ENCODE measurements at places on chromosomes 1 and 21. TPM values are rescaled to one million over a fixed set of nuclear protein-coding genes. Genes with fewer than 3 reads are reported as not detected.

DNA sequence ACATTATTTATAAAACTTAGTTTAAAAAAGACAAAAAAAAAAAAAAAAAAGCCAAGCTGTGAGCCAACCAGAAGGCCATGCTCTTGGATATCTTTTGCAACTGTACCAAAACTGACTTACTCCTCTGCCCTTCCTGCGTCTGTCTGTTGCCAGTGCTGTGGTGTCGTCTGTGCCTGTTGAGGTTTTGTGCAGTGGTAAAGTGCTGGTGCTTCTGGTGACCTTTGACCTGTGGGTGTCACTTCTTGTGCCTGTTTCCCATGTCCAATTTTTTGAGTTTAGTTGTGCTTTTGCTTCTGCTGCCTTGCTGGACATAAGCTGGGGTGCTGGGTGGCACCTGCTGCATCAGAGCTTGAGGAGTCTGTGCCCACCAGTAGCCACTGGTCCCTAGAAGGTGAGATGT, 41.4 kb downstream of the RNF187 start:
- H3K4me1 ChIP-seq: no peaks in the 10 kb centered on the region
- no peaks in the 10 kb centered on the region for H3K36me3 ChIP-seq
- no peak overlapping the region for H3K27ac ChIP-seq

DNA sequence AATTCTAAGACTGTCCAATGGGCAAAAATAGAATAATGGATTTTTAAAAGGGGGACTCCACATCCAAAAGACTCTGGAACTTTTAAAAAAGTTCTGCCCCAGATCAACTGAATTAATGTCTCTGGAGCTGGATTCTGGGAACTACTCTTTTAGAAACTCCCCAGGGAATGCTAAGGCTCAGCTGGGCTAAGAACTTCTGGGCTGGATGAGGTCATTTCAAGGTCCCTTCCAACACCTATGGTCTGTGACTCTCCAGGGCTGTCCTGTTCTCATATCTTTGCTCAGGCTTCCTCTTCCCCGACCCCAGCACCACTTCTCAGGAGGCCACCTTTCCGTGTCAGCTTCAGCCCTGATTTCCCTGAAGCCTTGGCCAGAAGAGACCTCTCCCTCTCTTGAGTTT, 13.5 kb upstream of the PLA2G2C start:
- no peak overlapping the region for H3K4me3 ChIP-seq
- DNase-seq: no peak
- no peaks in the 10 kb centered on the region for H3K27me3 ChIP-seq
- no peaks in the 10 kb centered on the region for H3K36me3 ChIP-seq

- no peaks in the 10 kb centered on the region for H3K36me3 ChIP-seq
- H3K27me3 ChIP-seq: no peaks in the 10 kb centered on the region
- H3K27ac ChIP-seq: no peak overlapping the region
- no peaks in the 10 kb centered on the region for H3K4me1 ChIP-seq
- no peak overlapping the region for H3K4me3 ChIP-seq
These were observed 76.9 kb downstream of the GPATCH2 start for GRCh38 chr1:217553949-217554509.

DNA sequence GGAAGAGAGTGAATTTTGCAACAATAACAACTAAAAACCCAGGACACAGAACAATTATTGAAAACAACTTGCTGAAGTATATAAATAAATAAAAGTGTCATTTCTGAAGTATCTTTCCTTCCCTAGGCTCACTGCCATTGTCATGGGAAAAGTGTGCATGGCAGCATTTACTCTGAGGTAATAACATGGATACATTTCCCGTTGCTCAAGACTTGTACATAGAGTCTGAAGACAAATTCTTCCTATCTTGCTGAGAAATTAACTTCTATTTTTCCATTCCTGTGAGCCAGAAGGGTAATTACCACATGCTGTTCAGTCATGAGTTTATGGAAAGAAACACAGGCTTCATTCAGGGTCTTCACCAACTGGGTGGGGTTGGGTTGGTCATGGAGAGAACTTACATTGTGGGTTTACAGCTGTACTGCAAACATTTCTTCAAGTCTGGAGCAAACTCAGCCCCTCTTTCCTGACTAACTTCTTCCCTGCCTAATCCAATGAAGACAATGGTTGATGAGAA, 32.2 kb downstream of the ST6GALNAC3 start:
- H3K27me3 ChIP-seq: no peaks in the 10 kb centered on the region
- H3K4me3 ChIP-seq: no peak overlapping the region
- no peaks in the 10 kb centered on the region for H3K36me3 ChIP-seq
- no peak overlapping the region for H3K27ac ChIP-seq
- no peak for DNase-seq
- H3K4me1 ChIP-seq: peaks cover 3% of the 10 kb centered on the region

GRCh38 chr1:212518188-212519054, 85.7 kb downstream of the NENF start:
- H3K27me3 ChIP-seq: no peaks in the 10 kb centered on the region
- no peaks in the 10 kb centered on the region for H3K36me3 ChIP-seq
- H3K4me3 ChIP-seq: no peak overlapping the region
- no peak overlapping the region for H3K27ac ChIP-seq
- DNase-seq: peak; percentile 46
- peaks cover 11% of the 10 kb centered on the region for H3K4me1 ChIP-seq

- H3K4me1 ChIP-seq: no peaks in the 10 kb centered on the region
- H3K27me3 ChIP-seq: no peaks in the 10 kb centered on the region
- H3K4me3 ChIP-seq: no peak overlapping the region
- no peak overlapping the region for H3K27ac ChIP-seq
These were observed 66.9 kb upstream of the LRIF1 start for GRCh38 chr1:111030590-111030989.

DNA sequence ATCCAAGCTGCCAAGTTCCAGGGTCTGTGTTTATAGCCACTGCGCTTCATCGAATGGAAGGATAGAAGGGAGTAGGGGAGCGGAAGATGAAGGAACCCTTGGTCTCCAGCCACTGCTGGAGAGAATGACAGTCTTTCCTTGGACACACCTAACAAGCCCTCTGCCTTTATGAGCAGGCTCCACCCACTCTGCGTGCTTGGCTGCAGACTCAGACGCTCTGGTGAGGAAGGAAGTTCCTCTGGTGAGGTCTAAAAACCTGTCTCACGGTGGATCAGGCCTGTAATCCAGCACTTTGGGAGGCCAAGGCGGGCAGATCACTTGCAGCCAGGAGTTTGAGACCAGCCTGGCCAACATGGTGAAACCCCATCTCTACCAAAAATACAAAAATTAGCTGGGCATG, 55.4 kb downstream of the MATN1 start:
- DNase-seq: no peak
- H3K4me3 ChIP-seq: no peak overlapping the region
- H3K36me3 ChIP-seq: no peaks in the 10 kb centered on the region
- no peak overlapping the region for H3K27ac ChIP-seq
- H3K27me3 ChIP-seq: no peaks in the 10 kb centered on the region

GRCh38 chr1:1911350-1912041, 3.6 kb upstream of the CALML6 start:
- no peaks in the 10 kb centered on the region for H3K36me3 ChIP-seq
- no peak overlapping the region for H3K4me3 ChIP-seq
- no peak overlapping the region for H3K27ac ChIP-seq

GRCh38 chr1:8152731-8153702, 126.9 kb upstream of the ERRFI1 start:
- H3K27ac ChIP-seq: no peak overlapping the region
- H3K4me1 ChIP-seq: no peaks in the 10 kb centered on the region
- no peaks in the 10 kb centered on the region for H3K27me3 ChIP-seq
- H3K4me3 ChIP-seq: no peak overlapping the region
- no peak for DNase-seq

- H3K36me3 ChIP-seq: no peaks in the 10 kb centered on the region
- no peak for DNase-seq
- H3K27ac ChIP-seq: no peak overlapping the region
- no peak overlapping the region for H3K4me3 ChIP-seq
- H3K27me3 ChIP-seq: no peaks in the 10 kb centered on the region
These were observed 14.0 kb upstream of the TBX19 start for GRCh38 chr1:168266644-168267186.

GRCh38 chr1:30778154-30778978, 20.8 kb upstream of the LAPTM5 start:
- H3K4me1 ChIP-seq: no peaks in the 10 kb centered on the region
- no peaks in the 10 kb centered on the region for H3K36me3 ChIP-seq
- no peaks in the 10 kb centered on the region for H3K27me3 ChIP-seq

GRCh38 chr1:155006601-155007101, 4.0 kb downstream of the ZBTB7B start:
- peak overlapping the region; percentile 92 for H3K27ac ChIP-seq
- no peak for DNase-seq
- H3K4me1 ChIP-seq: peaks cover 64% of the 10 kb centered on the region
- H3K27me3 ChIP-seq: no peaks in the 10 kb centered on the region
- H3K4me3 ChIP-seq: peak overlapping the region; percentile 23

DNA sequence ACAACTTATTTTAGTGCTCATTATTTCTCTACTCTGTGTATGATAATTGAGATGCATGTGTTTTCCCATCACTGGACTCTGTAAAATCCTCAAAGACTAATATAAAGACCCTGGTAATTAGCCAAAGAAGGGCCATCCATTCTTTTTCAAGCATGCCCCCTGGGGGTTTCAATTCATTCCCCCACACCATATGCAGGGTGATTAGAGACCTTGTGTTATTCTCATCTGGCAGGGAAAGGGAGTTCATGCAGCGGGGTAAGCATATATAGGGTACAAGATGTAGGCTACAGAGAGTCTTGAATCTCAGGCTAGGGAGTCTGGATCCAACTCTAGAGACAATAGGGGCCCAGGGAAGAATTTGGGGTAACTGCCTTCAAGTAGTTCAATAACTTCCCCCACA, 166.5 kb downstream of the TNR start:
- H3K4me3 ChIP-seq: no peak overlapping the region
- no peaks in the 10 kb centered on the region for H3K4me1 ChIP-seq
- H3K27ac ChIP-seq: no peak overlapping the region

DNA sequence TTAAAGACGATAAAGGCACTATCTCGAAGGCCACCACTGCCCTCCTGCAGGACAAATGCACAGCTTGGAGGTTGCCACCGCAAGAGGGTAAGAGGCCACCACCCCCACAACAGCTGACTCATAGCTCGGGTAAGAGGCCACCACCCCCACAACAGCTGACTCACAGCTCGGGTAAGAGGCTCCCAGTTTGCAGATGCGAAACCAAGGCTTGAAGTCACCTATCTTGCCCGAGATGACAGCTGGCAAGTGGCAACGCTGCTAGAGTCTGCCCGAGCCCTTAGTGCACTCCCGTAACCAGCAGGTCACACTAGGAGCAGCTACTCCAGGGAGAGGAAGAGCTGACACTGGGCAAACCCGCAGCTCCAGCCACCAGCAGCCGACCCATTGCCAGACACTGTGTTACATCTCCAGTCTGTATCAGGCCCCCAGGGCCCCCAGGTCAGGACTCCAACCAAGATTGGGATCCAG, 17.1 kb upstream of the SPSB1 start:
- H3K36me3 ChIP-seq: no peaks in the 10 kb centered on the region
- peaks cover 45% of the 10 kb centered on the region for H3K4me1 ChIP-seq
- H3K27me3 ChIP-seq: no peaks in the 10 kb centered on the region
- no peak overlapping the region for H3K4me3 ChIP-seq

GRCh38 chr1:241639623-241640148, 483 bp downstream of the CHML start:
- no peaks in the 10 kb centered on the region for H3K27me3 ChIP-seq
- H3K36me3 ChIP-seq: no peaks in the 10 kb centered on the region
- H3K4me1 ChIP-seq: peaks cover 24% of the 10 kb centered on the region
- H3K27ac ChIP-seq: peak overlapping the region; percentile 58
- no peak for DNase-seq
- peak overlapping the region; percentile 78 for H3K4me3 ChIP-seq

DNA sequence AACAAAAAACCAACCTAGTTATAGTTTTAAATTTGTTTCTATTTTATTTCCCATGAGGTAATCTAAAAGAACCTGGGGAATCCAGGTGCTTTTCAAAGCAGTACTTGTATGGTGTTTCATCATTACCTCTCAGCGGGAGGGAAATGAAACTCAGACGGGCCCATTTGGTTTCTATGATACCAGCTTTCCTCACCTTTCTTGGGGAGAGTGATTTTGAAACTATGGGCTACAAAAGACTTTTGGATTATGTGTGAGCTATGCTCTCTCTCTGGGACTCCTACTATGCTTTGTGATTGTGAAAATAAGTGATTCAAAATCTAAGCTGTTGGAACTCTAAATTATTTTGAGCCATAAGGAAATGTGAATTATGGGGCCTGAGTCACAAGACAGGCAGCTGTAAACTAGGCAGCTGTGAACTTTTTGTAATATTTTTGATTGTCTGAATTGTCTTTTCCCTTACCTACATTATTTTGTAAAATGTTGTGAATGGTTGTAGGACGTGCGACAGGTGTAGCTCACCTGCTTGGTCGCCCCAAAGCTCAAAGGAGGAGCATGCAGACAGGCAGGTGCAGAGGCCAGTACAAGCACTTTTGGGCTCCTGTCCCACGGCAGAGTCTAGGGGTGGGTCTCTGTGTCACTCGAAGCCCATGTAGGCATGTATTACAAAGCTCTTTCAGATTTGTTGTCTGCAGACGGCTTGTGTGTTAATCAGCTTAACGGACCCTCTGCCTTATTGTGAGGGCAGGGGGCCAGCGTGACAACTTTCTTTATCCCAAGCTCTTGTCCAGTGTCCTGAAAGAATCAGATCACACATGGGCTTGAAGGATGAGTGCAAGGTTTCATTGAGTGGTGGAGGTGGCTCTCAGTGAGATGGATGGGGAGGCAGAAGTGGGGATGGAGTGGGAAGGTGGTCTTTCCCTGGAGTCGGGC, 64.8 kb upstream of the BACH1 start:
- no peak for DNase-seq
- no peaks in the 10 kb centered on the region for H3K36me3 ChIP-seq
- H3K27me3 ChIP-seq: no peaks in the 10 kb centered on the region
- H3K4me1 ChIP-seq: peaks cover 28% of the 10 kb centered on the region
- no peak overlapping the region for H3K4me3 ChIP-seq

DNA sequence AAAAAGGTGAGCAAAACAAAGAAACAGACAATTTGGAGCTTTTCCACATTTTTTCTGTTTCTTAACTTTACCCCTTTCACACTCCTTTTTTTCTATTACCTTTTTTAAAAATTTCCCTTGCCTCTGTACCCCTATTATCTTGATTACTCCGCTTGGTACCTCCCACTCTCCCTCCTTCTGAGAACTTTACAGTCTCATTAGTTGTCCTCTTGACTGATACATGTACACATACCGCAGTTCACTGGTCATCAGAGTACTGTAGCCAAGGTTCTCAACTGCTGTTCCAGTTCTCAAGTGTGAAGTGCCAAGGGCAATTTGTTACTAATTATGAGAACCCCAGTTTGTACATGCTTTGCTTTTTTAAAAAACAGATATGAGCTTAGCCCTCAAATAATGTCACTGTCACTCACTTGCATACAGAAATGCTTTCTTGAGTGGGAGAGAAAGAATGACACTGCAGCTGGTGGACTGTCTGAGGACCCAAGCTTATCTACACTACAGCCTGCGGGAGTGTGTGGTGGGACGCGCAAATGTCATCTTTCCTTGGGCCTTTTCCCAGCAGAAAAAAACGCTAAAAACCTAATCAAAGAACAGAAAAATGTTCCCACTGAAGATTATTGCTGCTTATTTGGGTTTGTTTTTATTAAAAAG, 160.8 kb downstream of the DISP1 start:
- no peak overlapping the region for H3K27ac ChIP-seq
- no peaks in the 10 kb centered on the region for H3K36me3 ChIP-seq
- no peak for DNase-seq
- H3K27me3 ChIP-seq: no peaks in the 10 kb centered on the region

Gene TMEM125
- not detected for total RNA-seq

Gene PTPRF
- total RNA-seq: 43.9 TPM

Gene SYNC
- 119 TPM for total RNA-seq

Gene CHIT1
- total RNA-seq: 0.41 TPM

Gene PPM1J
- total RNA-seq: 2.3 TPM

Gene LYPD8
- total RNA-seq: not detected

Gene PWP2
- total RNA-seq: 13.0 TPM

Gene ACOT11
- total RNA-seq: 23.6 TPM

Gene FAM72B
- total RNA-seq: 0.42 TPM

Gene WNT9A
- 7.9 TPM for total RNA-seq

Gene PDPN
- total RNA-seq: 13.8 TPM

Gene CTH
- 4.4 TPM for total RNA-seq

Gene MAP10
- 2.4 TPM for total RNA-seq

Gene PCBP3
- 28.4 TPM for total RNA-seq

Gene NPPA
- total RNA-seq: not detected

Gene OR2M3
- total RNA-seq: not detected

Gene FAM43B
- 3.0 TPM for total RNA-seq

All from thoracic aorta (tissue), 2 donors.